Activated CD4-positive, alpha-beta T cell treated with anti-CD3 and anti-CD28 coated beads, Interleukin-10, Interleukin-2, amounts not matched to agents 100 ng/mL and 50 ng/mL, durations not matched to agents 16 hours and 8 hours (primary cell): ENCODE measurements at places on chromosomes 12 and 14.

DNA sequence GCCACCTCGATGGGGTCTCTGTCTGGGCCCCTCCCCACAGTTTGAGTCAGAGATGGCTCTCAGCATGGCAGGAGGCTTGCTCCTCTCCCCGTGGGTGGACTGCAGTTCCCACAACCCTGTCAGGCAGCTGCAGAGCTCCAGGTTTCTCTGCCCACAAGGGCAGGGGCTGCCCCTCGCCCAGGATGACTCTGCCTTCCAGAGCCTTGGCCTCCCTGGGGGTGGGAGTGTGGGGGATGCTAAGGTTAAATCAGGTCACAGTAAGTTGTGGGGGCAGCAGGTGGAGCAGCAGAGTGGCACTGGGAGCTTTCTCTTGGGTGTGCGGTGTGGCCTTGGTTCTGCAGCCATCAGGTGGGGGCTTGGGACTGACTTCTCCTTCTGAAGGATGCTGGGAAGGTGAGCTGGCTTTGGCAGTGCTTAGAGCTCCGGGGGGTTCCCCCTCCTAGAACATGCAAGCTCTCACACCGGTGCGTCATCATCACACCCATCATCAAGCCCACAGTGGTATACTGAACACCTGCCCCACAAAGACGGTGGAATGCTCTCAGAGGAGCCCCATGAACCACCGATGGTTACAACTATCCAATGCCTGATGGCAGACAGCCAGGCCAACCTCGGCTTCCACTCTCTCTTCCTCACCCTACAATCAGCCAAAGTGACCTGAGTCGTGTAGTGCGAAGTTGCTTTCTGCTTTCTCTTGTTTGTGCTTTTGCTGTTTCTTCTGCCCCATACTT, 39.7 kb downstream of the ERH start:
- peak; percentile 25 for DNase-seq

- no peak for DNase-seq
These were observed 148.8 kb upstream of the LHX5 start for GRCh38 chr12:113620437-113620976.

- DNase-seq, result no peak
These were observed 36.2 kb downstream of the DLK1 start for GRCh38 chr14:100762901-100763300.

DNA sequence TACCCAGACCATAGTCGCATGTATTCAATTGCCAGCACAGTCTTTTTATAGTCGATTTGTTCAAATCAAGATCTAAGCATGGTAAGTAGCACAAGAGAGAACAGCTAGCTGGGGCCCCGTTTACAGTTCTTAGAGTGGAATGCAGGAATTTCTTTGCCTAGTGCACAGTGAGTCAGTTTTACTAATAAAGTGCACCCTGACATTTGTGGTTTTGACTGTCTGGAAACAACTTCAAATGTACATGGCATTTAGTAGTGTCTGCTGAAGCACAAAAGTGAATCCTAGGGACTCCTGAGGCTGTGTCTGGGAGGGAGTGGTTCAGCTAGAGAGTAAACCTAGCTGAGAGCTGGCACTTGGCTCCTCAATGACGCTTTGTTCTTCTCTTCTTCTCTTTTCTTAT, 64.9 kb downstream of the TMX1 start:
- DNase-seq, result no peak

DNA sequence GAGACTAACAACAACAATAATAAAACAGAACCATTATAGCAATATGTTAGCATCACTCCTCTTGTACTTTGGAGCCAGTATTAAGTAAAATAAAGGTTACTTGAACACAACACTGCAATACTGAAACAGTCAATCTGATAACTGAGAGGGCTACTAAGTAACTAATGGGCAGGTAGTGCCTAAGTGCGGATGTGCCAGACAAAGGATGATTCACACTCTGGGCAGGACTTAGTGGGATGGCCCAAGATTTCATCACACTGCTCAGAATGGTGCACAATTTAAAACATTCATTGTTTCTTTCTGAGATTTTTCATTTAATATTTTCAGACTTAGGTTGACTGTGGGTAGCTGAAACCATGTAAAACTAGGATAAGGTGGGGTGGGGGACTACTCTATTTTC, 131.9 kb upstream of the CAND1 start:
- no peak for DNase-seq

DNA sequence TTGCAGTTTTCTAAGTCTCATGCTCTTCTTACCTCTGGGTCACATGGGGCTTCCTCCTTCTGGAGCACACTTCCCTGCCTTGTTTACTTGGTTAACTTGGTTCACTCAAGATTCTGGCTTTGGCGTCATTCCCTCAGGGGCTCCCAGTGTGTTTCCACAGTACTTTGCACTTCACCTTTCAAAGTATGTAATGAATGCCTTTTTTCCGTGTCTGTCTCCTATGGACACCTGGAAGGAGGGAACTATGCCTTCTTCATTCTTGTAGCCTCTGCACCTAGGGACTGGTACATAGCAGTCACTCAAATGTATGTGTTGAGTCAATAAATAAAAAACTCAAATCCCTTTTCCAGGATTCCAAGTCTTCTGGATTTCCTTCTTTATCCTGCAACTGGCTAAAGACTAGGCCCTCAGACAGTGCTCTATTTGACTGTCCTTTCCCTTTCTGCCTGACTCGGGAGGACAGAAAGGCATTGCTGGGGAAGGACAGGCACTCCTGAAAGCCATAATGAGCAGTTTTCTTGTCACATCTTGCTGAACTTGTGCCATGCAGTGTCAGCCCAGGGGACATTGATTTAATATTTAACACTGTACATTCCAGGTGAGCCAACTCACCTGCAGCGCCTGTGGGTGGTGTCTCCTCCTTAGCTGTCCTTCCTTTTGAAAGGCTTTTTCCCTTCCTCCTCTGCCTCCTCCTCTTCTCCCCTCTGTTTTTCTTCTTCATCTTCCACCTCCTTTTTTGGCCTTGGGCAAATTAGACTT, 12.8 kb downstream of the MYRFL start:
- DNase-seq, result no peak

GRCh38 chr12:2640709-2641108, 154.1 kb upstream of the FKBP4 start:
- peak; percentile 49 for DNase-seq

DNA sequence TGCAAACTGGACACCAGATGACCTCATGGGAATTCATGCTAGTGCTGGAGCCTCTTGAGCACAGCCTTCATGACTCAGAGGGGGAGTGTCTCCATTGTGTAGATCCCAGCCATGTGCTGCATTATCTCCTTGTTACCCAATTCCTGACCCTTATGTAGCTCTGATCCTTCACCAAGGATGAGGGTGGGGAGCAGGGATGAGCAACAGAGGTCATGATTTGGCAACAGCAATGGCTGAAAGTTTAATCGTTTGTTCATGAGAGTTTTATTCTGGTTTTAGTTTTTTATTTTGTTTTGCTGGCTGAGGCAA, 9.5 kb upstream of the BDKRB1 start:
- no peak for DNase-seq

DNA sequence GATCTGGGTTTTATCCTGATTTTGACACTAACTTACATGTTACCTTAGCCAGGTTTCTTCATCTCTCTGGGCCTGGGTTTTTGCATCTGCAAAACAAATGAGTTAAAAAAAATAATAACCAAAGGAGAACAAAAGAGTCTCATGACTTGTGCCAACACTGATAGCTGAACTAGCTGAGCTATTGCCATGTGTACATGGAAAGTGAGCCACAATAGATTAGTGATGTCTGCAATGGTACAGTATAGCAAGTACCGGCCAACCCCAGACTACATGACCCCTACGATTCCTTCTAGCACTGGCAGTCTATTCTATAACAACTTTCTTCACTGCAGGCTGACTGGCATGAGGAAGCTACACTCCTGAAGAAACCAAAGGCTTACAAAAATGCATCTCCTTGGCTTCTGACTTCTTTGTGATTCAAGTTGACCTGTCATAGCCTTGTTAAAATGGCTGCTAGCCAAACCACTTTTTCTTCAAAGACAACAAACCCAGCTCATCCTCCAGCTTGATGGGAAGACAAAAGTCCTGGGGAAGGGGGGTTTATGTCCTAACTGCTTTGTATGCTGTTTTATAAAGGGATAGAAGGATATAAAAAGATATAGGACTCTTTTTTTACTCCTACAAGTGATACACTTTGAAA, 123.7 kb downstream of the DAD1 start:
- no peak for DNase-seq

DNA sequence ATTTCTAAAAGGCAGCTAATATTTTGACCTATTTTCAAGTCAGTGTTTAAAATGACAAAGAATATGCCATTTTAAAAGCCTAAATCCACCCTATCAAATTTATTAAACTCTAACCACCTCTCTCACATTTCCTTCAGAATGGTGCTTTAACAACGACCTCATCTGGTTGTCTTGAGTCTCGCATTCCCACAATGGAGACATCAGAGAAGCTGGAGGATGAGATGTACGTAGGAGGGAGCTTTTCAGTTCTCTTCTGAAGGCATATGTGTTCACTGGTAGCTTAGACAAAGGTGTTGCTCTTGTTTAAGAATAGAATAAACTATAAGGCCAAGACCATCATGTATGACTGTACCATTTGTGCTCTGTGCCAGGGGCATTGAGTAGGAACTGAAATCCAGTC, 82.9 kb downstream of the BCL2L14 start:
- no peak for DNase-seq

- no peak for DNase-seq
These were observed 31.6 kb downstream of the AK7 start for GRCh38 chr14:96423446-96424108.

GRCh38 chr12:113154351-113154973, 4.9 kb downstream of the CFAP73 start:
- DNase-seq, result peak; percentile 20

DNA sequence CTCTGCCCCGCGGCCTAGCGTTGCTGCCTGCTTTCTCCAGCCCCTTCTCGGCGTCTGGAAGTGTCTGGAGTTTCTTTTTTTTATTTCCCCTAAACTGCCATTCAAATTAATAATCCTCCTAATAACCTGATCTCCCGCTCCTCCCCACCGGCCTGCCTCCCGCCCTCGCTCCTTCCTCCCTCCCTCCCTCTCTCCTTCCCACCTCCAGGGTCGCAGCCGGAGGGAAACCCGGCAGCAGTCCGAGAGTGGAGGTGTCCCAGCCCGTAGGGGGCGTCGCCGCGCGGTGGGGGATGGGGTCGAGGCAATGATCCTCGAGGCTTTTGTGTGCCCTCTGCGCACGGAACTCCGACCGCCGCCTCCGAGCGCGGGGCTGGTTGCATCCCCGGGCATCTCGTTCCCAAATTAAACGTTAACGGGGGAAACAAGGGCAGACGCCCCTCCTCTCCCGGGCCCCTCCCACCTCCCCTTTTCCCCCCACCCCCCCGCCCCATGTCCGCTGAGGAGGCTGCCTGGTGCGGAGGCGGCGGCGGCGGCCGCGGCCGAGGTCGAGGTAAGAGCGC, 1.0 kb upstream of the SOCS2 start:
- peak; percentile 55 for DNase-seq

GRCh38 chr12:47867495-47867941, 37.3 kb downstream of the VDR start:
- peak; percentile 77 for DNase-seq

DNA sequence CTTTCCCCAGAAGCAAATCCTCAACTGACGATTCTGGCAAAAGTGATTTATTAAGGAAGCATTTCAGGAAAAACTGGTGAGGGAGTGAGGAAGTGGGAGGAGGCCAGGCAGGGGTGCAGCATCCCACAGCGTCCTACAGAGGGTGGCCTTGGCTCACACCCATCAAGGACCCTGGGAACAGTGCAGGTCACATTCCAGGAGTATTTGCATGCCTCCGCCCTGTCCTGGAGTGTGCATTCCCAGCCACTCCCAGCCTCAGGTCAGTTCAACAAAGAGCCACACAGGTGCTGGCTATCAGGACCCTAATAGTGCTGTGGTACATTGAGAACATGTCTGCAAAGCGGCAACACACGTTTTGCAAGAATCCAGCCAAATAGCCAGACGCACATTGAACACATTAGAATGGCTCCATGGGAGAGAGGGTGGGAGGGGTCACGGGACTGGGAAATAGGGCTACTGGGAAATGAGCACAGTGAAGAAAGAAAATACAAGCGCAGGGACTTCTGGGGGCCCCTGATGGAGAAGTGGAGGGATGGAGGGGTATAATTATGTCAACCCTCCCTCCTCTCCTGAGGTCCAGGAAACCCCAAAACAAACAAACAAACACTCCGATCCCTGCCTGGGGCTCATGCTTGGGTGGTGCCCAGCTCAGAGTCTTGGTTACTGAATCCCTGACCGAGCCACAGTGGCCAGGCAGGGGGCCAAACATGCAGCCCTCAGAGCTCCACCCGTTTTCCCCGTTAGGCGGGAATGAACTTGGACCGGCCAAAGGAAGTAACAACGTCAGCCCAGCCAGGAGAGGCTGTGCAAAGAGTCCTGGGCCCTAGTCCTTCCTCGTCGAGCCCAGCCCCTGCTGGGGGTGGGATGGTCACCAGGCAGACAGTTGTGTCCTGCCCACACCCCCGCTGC, 36.5 kb downstream of the CMKLR1 start:
- DNase-seq, result no peak
